Left cardiac atrium (tissue), 4 donors: ENCODE measurements at places on chromosomes 4 and X.

DNA sequence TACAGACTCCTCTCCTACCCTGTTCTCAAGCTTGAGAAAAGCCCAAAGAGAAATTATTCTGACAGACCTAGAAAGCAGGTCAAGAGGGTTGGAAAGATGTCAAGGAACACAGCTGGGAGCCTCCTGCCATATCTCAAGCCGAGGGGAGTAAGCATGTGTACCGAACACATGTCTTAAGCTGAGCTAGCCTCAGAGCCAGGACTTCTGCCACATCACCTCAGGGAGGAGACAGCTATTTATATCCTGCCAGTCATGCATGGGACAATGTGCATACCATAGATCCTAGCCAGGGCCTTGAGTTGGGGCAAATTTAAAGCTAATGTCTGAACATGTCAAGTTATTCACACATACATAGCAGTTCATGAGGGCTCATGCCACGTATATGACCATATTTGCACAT, 11.8 kb downstream of the TMEM31 start:
- no peak for DNase-seq

DNA sequence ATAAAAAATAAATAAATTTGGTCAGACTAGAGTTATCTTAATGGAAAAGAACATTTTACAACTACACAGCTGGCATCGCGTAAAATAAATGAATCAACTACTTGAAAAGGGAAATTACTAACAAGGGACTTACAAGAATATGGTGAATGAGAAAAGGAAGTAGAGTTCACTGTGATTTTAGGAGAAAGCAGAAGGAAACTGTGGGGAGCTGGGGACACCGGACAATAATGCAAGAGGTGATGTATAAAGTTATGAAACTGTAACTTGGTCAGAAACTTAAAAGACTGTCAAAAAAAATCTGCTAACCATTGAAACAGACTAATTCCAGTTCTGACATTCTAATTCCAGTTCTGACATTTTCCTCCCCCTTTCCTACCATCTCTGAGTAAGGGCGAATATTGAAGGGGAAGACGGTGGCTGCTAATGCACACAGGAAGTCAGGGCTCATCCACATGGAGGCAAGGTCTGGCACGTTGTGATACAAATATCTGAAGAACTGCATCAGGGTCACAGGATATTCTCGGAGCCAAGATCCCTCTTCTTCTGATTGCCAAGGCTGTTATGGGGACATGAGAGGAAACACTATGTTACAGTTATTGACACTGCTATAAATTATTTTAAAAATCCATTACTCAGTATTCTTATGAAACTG, 170.5 kb downstream of the CDS1 start:
- no peak for DNase-seq

DNA sequence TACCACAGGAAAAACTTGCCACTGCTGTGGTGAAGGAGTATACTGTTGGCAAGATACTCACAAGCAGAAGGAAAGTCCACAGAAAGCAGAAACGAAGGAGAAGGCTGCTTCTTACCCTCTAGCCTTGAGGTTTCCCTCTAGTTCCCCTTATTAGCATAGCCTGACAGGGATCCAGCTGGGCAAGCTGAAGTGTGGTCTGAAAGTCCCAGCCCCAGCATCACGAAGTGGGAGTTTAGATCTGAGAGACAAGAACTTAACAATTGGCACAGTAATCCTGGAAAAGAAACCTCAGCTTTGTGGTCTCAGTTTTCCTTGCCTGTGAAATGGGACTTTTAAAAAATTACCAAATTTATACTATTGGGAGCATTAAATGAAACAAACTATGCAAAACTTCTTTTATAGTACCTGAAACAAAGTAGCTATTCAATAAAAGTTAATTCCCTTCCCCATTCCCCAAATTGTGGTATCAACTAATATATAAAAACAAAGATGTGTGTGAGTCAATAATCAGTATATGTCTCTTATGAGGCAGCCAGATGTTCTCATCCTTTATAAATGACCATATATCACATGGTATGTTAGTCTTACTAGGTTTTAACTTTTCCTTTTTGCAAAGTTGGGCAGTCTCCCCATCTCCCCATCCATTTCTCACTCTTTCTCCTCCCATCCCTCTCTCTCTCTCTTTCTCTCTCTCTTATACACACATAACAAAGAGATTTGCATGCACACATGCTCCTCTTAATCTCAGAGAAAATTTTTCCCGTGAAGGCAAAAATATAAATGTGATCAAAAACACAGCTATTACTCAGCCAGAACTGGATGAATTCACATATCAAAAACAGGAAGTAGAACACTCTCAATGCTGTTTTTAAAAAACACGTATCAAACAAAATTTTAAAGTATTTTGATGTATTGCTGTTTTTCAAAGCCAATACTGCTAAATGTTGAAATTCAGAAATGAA, 57.8 kb downstream of the SCFD2 start:
- DNase-seq, result no peak

DNA sequence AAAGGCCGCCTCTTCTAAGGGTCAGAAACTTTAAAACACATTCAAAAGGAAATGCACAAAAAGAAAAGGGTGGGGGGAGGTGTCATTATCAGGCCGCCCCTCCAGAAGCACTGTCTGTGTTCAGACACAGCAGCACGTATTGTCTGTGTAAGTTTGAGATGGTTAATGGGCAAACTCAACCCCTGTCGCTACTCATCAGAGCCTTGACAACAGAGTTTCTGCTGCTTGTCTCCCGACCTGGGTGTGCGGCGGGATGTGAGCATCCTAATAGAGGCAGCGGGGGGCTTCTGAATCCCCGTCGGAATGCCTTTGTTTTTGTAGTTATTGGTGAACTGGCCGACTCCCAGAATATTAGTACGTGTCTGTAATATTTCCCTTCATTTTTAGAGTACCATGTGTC, 158.9 kb downstream of the DCTD start:
- DNase-seq, result no peak

- DNase-seq, result no peak
Measured at GRCh38 chr4:106258145-106259045, 57.6 kb downstream of the TBCK start.

- no peak for DNase-seq
Measured at GRCh38 chr4:24126776-24127175, 236.9 kb upstream of the PPARGC1A start.

DNA sequence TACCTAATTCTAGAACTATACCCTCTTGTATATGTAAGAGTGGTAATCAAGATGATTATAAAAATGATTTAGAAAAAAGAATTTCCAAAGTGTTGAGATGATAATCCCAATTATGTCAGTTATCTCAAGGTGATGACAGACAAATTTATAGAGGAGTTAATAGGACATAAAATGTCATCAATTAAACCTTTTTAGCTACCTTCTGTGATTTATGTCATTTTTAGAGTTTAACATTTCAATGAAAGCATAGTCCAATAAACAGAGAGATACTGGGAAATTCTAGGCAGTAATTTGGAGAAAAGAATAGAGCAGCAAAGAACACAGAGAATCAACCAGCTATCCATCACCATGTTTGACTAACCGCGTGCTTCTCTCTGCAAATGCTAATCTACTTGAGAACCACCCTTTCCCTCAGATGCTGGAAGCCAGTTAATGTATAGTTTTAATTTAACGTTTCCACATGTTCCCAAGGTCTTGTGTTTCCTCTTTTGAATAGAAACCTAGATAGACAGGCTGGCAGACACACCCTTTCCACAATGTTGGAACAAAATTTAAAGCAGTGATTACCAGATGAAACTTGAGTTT, 433.1 kb upstream of the FAM241A start:
- no peak for DNase-seq

DNA sequence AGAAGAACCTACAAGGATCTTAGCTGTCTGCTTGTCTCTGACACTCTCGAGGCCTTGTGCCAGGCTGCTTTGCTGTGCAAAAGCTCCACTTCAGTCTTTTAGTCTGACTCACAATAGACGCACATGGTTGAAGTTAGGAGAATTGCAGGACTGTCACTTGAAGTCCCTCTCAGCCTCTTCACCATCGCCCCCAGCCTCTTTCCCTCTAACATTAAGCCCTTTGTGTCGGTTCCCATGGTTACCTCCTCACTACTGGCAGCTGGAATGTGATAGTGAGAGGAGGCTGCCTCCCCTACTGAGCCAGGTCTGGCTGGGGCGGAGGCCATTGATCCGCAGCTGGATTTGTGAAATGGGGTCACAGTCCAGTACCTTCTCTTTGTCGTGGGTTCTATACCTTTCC, 201.8 kb downstream of the SOWAHB start:
- no peak for DNase-seq

- no peak for DNase-seq
Measured at GRCh38 chr4:74755486-74755885, 38.8 kb downstream of the BTC start.

DNA sequence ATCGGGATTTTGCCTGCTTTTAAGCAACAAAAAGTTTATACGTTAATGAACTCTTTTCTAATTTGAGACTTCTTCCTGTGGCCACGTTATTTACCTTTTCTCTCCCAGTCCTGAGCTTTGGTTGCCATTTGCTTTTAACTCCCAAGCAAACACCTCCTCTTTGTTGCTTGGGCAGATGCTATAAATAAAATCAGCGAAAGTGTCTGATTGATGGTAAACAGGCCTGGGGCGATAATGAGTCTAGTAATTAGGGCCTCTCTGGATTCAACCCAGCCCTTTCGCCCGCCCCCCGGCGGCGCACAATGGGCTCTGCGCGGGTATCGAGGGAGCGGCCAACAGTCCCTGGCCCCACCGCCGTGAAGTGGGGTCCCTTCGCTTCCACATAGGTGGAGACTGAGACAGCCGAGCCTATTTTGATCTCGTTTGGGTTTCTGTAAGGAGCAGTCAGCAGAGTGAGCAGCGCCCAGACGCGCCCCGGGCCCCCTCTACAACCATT, 790 bp downstream of the CLGN start:
- peak; percentile 43 for DNase-seq

DNA sequence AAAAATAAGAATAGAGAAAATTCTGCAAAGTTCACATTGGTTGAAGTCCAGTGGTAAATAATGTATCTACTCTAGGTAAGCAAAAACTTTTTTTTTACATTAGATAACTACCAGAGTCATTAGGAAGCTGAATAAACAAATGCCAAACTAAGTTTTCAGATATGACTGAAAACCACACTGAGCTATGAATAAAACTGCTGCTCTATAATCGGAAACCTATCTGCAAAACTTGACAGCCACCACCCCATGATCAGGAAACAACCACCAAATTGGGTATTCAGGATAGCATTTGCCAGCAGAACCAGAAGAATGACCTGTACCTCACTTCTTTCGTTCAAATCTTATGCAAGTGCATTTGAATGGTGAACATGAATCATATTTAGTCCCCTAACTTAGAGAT, 173.0 kb upstream of the TET2 start:
- DNase-seq, result no peak

DNA sequence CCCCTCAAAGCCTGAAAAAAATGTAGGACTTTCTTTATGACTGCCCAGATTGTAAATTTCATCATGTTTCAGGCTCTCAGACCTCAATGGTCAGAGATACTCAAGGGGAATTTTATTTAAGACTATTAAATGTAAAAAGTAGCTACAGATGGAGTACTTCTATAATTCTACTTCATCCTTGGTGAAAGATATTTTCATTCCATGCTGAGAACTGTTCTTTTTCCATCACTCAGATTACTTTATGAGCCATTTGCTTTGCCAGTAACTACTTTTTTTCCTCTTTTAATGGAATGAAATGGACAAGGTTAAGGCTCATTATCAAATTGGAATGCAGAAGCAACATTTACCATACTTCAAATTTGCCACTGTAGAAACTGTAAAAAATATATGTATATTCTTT, 38.0 kb upstream of the PLS3 start:
- no peak for DNase-seq

- no peak for DNase-seq
Measured at GRCh38 chr4:104394406-104395167, 100.1 kb downstream of the CXXC4 start.

- no peak for DNase-seq
Measured at GRCh38 chr4:45408996-45409395, 682.6 kb upstream of the GNPDA2 start.

GRCh38 chrX:1384658-1385252, 7.2 kb downstream of the SLC25A6 start:
- DNase-seq, result no peak

DNA sequence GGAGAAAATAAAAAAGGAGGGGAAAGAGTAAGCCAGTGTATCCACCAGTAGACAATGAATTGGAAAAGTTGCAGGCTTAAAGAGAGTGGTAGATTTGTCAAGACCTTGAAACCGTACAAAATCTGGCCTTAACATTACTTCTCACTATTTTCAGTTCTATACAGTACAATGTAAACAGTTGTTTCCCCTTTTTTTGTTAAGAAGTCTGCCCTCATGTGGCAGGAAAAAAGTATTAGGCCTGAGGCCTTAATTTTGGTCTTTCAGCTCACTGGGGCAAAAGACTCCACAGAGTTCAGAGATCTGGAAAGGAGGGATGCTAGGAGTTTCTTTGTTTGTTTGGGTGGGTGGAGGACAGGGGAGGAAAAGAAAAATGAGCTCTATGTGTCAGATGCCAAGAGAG, 92.8 kb upstream of the CCDC160 start:
- DNase-seq, result no peak

DNA sequence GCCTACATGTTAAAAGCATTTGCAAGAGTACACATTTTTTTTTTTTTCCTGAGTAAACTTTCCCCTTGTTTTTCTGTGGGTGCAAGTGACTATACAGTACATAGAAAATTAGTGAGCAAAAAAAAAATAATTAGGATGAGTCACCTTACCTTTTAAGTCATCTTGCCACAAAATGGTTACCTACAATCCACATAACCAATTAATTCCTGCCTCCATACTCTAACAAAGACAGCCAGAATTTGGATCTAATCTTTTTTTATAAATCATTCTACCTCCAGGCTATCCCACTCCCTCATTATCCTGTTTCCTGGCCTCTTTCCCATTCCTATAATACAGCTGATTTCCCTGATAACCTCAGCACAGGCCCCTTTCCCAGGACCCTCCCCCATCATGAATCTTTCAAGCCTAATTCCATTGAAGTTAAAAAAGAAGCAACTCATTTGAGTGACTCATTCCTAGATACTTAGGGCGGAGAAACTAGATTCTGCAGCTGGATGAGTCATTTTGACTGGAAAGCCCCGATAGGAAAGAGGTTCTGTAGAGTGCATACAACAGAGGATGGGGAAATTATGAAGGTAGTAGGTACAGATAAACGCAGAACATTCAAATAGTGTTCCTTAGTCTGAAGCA, 128.2 kb downstream of the C4orf51 start:
- no peak for DNase-seq

- DNase-seq, result no peak
Measured at GRCh38 chrX:41693024-41693423, 4.3 kb downstream of the GPR34 start.

GRCh38 chrX:126137899-126138298, 28.2 kb downstream of the DCAF12L2 start:
- no peak for DNase-seq

DNA sequence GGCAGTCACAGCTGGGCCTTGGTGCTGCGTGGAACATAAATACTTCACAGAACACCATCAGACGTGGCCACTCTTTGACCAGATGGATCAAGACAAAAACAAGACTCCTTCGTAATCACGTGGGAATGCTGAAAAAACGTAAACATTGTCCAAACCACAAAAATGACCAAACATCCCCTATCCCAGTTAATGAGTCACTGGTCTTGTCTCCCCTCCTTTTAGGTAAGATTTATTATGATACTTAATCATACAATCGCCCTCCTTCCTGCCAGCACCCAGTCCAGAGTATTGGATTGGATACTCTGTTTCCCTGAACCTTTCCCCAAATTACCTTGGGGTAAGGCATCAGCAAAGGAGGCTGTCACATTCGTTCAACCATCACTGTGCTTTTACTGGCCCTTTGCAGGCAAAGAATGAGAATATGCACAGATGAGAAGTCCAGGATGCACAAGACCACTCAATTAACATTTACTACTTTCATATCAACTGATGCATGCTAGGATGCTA, 601 bp upstream of the TCEANC start:
- no peak for DNase-seq
